ENCODE measurements at places on chromosomes 7 and 10.

DNA sequence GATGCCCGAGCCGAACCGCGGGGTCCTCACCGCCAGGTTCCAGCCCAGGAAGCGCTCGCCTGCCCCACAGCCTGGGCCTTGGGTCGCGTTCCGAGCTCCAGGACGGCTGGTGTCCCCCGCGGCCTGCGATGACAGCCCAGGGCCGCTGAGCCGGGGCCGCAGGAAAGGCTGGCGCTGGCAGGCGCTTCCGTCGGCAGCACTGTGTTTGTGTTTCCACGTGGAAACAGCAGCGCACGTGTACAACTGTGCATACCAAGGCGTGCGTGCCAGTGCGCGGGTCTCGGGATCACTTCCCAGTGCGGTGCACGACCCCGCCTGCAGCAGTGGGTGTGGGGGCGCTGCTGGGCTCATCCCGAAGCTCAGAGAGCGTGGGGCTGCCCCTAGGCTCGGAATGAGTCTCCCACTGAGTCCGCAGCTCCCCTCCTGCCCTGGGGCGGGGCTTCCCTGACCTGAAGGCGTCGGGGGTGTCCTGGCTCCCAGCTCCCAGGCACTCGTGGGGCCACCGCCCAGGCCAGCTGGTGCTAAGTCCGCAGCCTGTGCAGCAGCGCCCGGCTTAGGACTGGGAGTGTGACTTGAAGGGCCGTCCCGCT is 17.2 kb downstream of the AP5Z1 start:
- DNase-seq = no peak

GRCh38 chr10:131169146-131169545 is 142.4 kb downstream of the TCERG1L start:
- no peak for DNase-seq

DNA sequence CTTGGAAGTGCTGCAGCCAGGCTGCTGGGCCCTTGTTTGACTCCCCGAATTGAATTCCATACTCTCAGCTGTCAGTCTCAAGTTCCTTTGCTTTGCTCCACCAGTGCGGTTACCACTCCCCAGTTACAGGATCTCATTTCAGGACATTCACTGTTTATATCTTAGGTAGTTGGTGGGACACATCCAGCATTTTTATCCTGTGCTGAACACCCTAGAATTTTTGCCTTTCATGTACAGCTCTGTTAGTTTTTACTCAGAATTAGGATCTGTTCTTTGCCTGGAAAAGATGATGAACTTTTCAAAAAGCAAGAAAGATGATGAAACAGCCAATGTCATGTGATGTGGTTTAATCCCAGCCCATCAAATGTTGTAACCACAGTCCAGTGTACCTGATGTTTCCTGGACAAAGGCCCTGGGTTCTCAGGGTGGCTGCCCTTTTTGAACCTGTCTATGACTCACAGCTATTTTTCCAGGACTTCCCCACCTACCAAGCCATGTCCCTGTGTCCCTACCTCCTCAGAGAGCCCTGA is 149.7 kb downstream of the NOC3L start:
- no peak for DNase-seq

DNA sequence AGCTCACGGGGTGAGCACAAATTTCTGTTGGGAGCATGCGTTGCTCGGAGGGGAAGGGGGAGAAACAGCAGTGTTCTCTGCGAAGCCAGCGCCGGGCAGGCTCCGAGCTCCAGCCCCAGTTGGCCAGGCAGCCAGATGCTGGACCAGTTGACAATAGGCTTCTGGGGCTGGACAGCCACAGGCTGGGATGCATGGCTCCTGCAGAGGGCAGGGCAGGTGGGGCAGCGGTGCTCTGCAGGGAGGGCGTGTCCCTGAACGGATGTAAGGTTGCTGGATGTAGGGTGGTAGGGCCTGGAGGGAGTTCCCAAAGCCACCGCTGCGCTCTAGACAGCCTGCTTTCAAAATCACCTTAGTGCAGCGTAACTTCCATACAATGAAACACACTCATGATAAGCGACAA is 574.9 kb downstream of the GLRX3 start:
- DNase-seq = no peak

DNA sequence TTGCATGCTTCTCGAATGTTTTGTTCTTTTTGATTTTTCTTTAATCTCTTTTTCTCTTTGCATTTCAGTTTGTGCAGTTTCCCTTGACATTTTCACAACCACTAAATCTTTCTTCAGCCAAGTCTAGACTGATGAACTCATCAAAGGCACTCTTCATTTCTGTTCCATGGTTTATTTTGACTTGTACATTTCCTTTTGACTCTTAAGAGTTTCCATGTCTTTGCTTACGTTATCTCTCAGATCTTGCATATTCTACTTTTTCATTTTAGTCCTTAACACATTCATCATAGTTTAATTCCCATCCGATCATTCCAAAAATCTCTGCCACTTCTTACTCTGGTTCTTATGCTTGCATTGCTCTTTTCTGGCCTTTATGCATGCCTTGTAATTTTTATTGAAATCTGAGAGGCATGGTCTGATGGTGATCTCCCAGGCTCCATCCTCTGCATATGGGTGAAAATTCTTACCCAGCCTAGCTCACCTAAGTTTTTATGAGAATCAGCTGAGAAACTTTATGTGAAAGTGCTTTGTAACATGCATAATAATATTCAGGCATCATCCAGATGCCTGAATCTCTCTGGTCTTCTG is 202.8 kb upstream of the IGFBP3 start:
- no peak for DNase-seq

- no peak for DNase-seq
Observed at GRCh38 chr7:157007470-157008066, 2.9 kb downstream of the MNX1 start.

- DNase-seq = no peak
Observed at GRCh38 chr10:6400821-6401465, 179.1 kb downstream of the PRKCQ start.

GRCh38 chr7:30330134-30331111 is 46.0 kb downstream of the ZNRF2 start:
- DNase-seq = no peak

GRCh38 chr7:105791926-105792325 is 84.5 kb downstream of the ATXN7L1 start:
- no peak for DNase-seq

DNA sequence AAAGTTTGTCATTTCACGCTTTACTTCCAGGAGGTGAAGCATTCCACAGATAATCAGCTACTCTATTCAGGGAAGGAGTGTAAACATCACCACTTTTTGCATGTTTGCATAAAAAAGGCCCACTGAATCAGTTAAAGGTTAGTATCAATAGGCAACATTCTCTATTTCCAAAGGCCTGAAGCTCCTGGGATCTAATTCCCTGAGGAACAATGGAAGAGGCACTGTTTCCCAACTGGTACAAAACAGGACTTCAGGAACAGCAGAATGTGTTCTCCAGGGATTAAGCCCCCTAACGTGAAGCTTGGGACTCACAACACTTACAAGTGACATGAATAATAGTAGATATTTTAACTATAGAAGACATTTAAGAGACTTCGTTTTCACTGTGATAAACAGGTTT is 6.1 kb downstream of the LRRN3 start:
- no peak for DNase-seq

- no peak for DNase-seq
Observed at GRCh38 chr7:79217468-79217867, 236.0 kb downstream of the MAGI2 start.

- DNase-seq = no peak
Observed at GRCh38 chr10:15295537-15296325, 75.4 kb downstream of the FAM171A1 start.

GRCh38 chr7:55524558-55525310 is 47.6 kb downstream of the VOPP1 start:
- DNase-seq = no peak

DNA sequence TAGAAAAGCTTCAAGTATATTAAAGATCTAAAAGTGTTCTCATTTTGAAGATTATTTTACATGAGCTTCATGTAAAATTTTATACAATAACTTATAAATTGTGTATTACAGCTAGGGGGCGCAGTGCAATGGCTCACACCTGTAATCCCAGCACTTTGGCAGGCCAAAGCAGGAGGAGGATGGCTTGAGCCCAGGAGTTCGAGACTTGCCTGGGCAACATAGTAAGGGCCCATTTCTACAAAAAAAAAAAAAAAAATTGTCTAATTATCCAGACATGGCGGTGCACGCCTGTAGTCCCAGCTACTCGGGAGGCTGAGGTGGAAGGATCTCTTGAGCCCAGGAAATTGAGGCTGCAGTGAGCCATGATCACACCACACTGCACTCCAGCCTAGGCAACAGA is 16.6 kb downstream of the ACBD5 start:
- DNase-seq = no peak

DNA sequence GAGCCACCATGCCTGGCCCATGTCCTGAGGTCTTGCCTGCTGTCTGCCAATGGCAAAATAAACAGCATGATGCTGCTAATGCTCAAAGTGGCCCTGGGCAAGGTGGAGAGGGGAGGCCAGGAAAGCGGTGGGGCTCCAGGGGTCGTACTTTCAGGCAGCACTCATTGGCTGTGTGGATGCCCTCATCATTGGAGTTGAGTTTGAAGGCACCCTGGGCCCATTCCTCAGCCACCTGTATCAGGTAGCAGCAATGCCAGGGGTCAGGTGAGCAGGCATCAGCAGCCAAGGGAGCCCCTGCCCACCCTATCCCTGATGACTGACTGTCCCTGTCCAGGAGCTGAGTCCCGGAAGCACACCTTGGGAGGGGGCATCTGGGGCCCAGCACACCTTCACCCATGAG is 902.5 kb upstream of the ZNF722 start:
- no peak for DNase-seq

- no peak for DNase-seq
Observed at GRCh38 chr7:154578336-154578735, 424.6 kb downstream of the PAXIP1 start.

DNA sequence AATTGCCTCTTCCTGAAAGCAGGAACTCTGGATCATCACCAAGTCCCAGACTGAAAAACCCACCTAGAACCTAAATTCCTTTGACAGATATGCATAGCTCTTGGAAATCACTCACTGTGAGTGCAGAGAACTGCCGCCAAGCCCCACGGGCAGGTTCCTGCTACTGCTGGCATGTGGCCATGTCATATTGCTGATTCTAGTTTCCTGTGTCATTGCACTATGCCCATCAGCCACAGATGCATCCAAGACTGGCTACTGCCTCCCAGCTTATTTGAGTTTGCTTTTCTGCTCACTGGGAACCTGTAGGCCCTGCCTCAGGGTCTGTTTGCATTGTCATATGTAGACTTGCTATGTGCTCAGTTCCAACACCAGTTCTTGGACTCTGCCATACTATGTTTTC is 786.0 kb downstream of the GRID1 start:
- no peak for DNase-seq

GRCh38 chr10:13820964-13821337 is 234.2 kb downstream of the PRPF18 start:
- DNase-seq = no peak

- no peak for DNase-seq
Observed at GRCh38 chr10:95352684-95353083, 61.9 kb upstream of the PDLIM1 start.

DNA sequence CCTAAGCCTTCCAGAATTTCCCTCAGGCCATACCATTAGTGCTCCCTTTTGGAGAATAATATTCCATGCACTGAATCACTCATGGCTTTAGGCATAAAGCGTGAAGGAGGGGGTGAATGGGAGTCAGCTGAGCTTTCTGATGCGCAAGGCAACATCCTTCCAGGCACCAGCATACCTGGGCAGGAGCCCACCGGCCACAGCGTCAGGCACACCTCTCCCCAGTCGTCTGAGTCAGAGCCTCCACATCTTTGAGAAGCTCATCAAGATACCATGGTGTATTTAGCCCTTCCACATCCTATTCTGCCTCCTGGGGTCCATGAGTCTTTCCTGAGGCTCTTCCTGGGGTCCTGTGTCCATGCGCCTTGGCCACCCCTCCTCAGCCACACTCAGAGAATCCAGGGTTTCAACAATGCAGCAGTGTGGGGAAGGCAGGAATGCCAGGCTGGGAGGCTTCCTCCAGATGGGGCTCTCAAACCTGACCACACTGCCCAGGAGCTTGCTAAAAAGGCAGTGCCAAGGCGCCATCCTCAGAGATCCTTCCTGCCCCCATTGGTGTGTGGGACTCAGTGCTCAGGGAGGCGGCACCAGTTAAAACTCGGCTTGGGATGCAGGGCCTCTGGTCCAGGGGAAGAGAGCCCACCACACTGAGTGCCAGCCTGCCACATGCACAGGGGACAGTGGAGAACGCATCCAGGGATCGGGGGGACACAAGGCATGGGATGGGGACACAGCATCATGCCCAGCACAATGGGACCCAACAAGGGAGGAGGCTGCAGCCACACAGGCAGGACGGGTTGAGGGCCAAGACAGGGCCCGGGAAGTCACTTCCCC is 31.6 kb downstream of the RASGEF1A start:
- DNase-seq = no peak

GRCh38 chr7:108135446-108136190 is 5.5 kb upstream of the LAMB4 start:
- no peak for DNase-seq

DNA sequence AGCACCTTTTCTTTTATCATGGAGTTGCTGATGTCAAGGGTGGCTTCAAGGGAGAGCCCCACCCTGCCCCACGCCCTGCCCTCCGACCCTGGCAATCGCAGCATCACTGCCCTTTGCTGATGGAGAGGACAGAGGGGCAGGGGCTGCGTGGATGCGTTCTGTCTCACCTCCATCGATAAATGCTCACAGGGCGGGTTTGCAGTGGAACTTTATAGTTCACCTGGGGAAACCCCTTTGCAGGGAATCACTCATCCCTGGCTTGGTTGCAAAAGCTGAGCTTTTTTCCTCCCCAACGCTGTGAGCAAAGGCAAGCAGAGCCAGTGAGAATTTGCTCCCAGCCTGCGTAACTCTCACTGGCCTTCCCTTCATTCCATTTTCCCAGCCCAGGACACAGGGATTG is 176.8 kb downstream of the WDR37 start:
- no peak for DNase-seq

DNA sequence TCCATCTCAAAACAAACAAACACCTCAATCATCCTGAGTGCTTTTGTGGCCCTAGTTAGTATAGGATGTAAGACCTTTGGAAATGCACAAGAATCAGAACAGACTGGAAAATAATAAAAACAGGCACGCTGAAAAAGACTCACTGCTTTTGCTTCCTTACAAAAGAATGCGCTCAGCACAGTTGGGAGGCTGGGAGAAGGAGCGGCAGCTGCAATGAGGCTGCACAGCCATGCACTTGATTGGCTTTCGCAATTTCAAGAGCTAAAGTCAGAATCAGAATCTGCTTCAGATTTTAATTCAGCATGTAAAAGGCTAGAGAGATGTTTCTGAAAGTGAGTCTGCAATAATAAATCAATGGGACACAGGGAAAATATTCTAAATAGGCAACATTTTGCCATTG is 97.2 kb downstream of the FRMD4A start:
- no peak for DNase-seq

GRCh38 chr7:71696511-71696910 is 564.6 kb downstream of the GALNT17 start:
- DNase-seq = no peak

DNA sequence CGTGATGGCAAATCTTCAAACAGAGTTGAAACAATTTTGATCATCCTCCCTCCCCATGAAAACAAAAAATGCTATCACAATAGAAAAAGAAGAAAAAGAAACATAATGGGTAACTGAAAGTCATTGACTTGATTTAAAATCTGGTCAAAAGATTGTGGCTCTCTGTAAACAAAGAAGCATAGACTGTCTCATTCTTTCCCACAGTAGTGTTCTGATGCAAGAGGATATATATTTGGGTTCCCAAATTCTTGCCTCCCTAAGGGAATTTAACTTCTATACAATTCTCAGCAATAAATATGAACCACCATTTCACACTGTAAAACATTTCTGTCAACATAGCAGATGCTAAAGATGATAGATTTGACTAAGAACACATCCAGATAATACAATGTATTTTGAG is 32.8 kb upstream of the MEOX2 start:
- DNase-seq = no peak
